NCI-H774 (cell line): ENCODE measurements at places on chromosomes 1 and 21.

GRCh38 chr1:13652238-13652637 lies 47.8 kb upstream of the PRDM2 start:
- no peak for DNase-seq

DNA sequence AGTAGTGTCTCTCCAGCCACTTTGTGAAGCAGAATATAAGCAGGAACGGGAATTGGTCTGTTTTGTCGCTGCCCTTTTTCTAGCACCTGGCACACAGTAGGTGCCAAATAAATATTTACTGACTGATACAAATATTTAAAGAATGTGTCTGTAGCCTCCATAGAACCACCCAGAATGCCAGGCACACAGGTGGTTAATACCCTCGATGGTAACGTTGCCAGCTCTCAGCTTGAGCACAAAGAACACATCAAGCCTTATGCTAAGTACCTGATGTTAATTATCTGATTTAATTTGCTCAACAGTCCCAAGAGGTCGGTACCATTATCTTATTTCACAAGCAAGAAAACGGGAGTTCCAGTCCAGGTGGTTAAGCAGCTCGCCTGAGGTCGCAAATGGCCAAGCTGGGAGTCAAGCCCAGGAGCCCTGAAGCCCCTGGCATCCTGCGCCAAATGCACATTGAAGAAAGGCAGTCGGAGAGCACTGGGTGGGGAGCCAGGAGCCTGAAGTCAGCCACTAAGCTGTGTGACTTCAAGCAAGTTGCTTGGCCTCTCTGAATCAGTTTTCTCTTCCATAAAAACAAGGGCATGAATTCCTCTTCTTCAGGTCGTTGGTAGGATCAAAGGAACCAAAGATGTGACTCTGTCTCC lies 26.4 kb downstream of the HSPG2 start:
- DNase-seq, result no peak

DNA sequence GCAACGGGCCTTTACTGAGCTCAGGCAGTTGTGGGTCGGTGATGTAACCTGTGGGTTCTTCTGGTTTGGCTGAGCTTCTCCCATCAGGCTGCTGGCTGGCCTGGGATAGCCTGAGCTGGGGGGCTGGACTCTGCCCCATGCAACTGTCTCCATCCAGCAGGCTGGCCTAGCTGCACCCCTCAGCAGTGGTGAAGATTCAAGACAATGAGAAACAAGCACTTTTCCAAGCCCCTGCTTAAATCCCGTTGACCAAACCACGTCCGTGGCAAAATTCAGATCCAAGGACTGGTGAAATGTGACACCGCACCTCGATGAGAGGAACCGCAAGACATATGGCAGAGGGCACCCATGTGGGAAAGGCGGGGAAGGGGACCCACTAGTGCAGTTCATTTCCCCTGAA lies 25.6 kb downstream of the PRSS38 start:
- DNase-seq, result no peak

- no peak for DNase-seq
These were observed 150.1 kb downstream of the CNIH3 start for GRCh38 chr1:224766266-224766665.

GRCh38 chr1:68028566-68028965 lies 21.9 kb downstream of the DIRAS3 start:
- no peak for DNase-seq

GRCh38 chr1:119975006-119975405 lies 78.7 kb upstream of the ADAM30 start:
- DNase-seq, result no peak
